ENCODE measurements at places on chromosomes 1 and 21. TPM values are rescaled to one million over a fixed set of nuclear protein-coding genes. Genes with fewer than 3 reads are reported as not detected.

- DNase-seq: no peak
These were observed 138.8 kb downstream of the NTPCR start for GRCh38 chr1:233089251-233089650.

GRCh38 chr1:11158291-11158690 lies 30.9 kb upstream of the ANGPTL7 start:
- no peak for DNase-seq

DNA sequence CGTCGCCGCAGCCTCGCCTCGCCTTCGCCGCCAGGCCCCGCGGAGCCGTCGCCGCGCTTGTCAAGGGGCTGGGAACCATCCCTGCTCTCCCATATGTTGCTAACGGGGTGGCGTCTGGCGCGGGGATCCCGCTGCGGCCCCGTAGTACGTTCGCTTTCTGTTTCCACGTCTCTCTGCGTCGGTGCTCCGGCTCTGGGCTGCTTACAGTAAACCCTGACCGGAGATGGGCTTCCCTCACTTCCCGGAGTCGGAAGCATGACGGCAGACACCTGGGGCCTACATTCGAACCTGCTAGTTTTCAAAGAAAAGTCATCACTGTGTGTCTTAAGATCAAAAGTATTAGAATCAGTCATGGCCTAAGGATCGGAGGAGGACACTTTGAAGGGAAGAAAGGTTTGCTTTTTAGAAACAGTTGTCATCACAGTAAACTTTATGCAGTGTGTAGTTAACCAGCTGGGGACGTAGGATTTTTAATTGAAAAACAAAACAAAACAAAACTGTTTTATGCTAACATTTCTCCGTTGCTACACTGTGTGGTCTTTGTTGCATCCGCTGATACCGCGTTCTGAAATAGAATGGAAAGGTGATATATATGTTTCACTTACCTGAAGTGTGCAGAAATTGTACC lies 69.0 kb downstream of the SLC35A3 start:
- peak; percentile 66 for DNase-seq

- no peak for DNase-seq
These were observed 24.1 kb downstream of the UBR4 start for GRCh38 chr1:19186001-19186400.

- no peak for DNase-seq
These were observed 880 bp upstream of the MTF2 start for GRCh38 chr1:93078203-93078602.

GRCh38 chr1:13618483-13618882 lies 34.9 kb downstream of the PDPN start:
- no peak for DNase-seq

- peak; percentile 46 for DNase-seq
These were observed 52.8 kb upstream of the STUM start for GRCh38 chr1:226495716-226496115.

DNA sequence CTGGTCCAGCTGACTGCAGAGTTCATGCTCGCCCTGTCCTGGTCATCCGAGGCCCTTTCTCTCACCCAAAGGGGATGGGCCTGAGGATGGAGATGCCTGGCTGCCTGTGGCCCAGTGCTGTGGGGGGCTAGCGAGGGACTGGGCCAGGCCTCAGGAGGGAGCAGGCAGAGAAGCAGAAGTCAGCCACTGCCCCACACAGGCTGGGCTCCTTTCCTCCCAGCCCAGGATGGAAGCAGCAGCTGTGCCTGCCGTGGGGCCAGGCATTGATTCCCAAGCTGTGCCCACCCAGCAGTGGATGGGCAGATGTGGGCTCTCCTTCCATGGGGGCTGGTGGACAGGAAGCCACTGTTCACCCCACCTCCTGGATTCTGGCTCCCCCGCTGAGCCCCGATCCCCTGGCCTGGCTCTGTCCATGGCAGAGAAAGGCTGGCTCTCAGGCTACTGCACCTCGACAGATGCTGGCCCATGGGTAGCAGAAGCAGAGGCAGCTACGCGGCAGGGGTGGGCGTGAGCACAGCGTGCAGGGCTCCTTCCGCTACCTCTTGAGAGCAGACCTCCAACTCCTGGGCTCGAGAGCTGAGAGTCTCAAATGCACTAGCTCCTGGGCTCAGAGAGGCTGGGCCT lies 24.6 kb downstream of the RUNX3 start:
- DNase-seq: no peak

DNA sequence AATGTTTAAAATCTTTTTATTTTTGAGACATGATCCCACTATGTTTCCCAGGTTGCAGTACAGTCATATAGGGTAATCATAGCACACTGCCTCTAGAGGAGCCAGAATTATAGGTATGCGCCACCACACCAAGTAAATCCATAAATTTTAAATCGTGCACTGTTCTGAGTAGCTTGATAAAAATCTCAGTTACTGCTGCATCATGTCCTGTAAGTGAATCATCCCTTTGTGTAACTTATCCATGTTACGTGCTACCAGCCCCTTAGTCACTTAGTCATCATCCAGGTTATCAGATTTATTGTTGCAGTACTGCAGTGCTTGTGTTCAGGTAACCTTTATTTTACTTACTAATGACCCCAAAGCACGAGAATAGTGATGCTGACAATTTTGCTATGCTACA lies 1770.9 kb downstream of the BRINP3 start:
- DNase-seq: peak; percentile 95

DNA sequence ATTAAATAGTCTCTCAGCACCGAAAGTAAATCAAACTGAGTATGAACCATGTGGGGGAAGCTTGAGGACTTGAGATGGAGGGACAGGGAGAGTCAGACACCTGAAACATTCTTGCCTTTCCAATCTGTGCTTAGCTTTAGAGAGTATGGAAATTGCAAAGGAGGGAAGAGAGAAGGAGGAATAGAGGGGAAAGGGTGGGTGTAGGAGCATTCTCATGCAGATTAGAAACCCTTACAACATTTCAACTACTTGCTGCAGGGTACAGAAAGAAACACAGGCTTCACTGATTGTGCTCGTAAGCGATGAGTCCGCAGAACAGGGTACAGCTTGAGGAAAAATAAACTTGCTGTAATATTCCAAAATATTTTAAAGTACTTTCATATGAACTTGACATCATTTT lies 73.8 kb downstream of the NIBAN1 start:
- no peak for DNase-seq

- DNase-seq: peak; percentile 60
These were observed 742 bp downstream of the P3H1 start for GRCh38 chr1:42765832-42766740.

DNA sequence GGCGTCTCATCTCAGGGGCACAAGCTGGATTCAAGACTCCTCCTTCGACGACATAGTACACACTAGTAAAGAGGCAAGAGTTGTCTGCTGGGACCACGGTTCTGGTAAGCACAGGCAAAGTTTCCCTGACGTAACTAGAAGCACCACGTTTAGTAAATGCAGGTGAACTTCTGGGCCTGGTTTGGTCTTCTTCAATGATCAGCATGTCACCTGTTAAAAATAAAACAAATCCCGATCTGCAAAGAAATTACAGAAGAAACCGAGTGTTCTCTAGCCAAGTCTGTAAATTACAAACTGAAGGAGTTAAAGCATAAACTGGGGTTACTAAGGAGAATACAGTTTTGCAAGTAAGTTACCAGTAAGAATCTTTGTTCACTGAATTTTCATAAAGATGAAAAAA lies 1.5 kb downstream of the YOD1 start:
- no peak for DNase-seq

GRCh38 chr1:34166191-34166624 lies 1.2 kb upstream of the CSMD2 start:
- no peak for DNase-seq

DNA sequence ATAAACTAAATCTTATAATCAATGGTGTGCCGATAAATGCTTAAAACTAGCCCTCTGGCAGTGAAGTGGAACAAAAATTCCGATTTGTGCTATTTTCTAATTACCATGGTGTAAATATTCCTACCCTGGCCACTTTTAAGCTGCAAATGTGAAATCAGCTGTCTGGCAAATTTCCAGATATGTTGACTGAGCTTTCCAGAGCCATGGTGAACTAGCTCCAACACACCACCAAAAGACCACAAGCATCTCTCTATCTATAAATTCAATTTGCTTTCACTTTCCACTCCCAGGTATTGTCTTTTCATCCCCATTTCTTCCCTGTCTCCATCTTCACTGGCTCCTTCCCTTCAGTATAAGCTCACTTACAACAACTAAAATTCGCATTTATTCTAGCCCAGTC lies 152.3 kb upstream of the RGS18 start:
- DNase-seq: no peak

GRCh38 chr1:16491056-16491675 lies 22.9 kb downstream of the RNU1-1 start:
- DNase-seq: no peak

DNA sequence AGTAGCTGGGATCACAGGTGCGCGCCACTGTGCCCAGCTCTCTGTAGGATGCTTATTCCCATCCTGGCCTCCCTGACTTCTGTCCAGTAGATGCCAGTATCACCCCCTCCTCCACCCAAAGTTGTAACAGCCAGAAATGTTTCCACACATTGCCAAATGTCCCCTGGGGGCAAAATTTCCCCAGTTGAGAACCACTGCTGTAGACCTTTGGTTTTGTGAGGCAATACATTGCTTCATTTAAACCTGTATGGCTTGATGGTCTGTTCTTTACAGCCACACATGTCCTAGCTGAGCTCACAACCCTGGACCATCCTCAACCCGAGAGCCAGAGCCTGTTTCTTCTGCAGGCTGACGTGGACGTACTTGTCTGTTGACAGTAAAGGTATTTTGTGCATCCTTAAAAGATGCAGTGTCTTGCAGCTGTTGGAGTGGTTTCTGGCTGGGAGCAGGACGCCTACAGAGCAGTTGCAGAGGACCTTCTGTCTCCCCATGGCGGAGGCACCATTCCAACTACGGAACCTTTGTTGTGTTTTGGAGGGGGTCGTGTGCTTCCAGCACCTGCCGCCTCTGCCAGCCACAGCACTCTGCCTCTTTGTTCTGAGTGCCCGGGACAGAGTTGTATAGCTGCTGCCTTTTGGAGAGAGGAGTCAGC lies 26.6 kb downstream of the DOP1B start:
- DNase-seq: peak; percentile 19

- no peak for DNase-seq
These were observed 79.4 kb upstream of the RRP15 start for GRCh38 chr1:218205721-218206120.

GRCh38 chr1:54972436-54972835 lies 8.0 kb upstream of the TMEM61 start:
- no peak for DNase-seq

GRCh38 chr1:153801786-153802697 lies 26.8 kb downstream of the SLC27A3 start:
- no peak for DNase-seq

GRCh38 chr1:20625176-20626097 lies 7.8 kb upstream of the PINK1 start:
- DNase-seq: no peak

- DNase-seq: no peak
These were observed 34.6 kb downstream of the SLAMF6 start for GRCh38 chr1:160488347-160489058.

DNA sequence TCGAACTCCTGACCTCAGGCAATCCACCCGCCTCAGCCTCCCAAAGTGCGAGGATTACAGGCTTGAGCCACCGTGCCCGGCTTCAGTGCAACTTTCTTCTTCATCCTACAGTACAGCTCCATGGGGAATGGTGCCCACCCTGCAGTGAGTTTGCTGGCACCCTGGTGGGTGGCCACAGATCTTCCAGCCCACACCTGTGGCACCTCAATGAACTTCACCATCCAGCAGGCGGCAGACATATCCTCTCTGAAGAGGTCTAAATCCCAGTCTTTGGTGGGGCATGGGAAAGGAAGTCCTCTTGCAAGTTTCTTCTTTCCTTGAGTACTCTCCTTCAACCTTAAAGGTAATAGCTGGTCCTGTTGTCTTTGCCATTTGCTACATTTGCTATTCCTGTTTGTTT lies 18.1 kb upstream of the ZBTB8A start:
- DNase-seq: no peak

DNA sequence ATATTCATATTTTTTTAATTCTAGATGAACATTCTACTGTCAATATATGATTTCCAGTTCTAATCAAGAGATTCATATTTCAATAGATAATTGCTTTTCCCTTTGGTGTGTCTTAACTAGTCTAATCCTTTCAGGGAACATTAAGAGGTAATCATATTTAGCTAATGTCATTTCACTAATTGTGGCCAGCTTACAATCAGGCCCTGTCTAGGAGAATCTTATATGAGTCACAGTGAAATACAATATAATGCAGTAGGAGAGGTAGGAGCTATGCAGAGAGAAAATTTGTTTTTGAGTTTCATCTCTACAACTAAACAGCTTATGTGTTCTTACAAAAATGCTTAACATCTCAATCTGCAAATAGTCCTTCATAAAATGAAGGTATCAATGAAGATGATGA lies 85.9 kb downstream of the DPYD start:
- DNase-seq: no peak

- DNase-seq: no peak
These were observed 7.0 kb downstream of the CSDE1 start for GRCh38 chr1:114750780-114751179.

- no peak for DNase-seq
These were observed 29.4 kb upstream of the SSX2IP start for GRCh38 chr1:84719543-84720217.

DNA sequence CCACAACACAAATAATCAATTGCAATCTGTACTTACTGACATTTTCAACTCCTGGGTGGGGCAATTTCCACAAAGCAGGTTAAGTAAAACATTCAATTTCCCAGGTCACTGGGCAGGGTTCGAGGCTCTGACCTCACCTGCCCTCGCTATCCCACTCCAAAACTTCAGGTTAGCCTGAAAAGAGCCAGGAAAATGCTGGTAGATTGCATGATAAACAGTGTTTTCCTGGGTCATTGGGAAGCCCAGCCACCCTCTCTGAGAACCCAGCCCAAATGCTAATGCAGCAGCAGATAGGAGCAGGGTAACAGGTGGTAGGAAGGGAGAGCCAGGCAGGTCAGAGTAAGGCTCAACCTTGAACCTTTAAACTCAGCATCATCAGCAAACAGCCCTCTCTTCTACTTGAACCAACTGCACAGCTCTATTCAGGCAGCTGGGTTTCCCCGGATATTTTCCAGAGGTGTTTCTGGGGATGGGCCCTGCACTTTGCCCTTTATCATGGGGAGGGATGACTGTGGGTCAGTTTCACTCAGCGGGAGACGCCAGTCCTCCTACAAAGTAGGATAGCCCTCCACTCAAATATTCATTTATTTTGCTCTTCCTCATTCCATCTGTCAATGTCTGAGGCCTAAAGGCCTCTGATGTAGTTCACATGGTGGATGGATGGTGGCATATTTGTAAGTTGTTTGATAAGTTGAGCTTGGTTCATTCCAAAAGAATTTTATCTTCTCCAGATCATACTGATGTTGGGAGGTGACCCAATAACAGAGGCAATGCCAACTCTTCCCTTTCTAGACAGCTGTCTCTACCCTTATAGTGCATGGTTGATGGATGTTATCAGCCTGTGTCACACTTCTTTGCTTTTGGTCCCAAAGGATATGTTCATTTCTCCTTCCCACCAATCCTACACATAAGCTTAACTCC lies 65.7 kb downstream of the DUSP10 start:
- DNase-seq: no peak

- peak; percentile 93 for DNase-seq
These were observed 17.2 kb upstream of the PTAFR start for GRCh38 chr1:28193701-28194161.

The LENEP gene
- 0.16 TPM for polyA plus RNA-seq

The AKNAD1 gene
- 0.69 TPM for polyA plus RNA-seq

The FCGR3B gene
- not detected for polyA plus RNA-seq

The FAM43B gene
- 0.28 TPM for polyA plus RNA-seq

The TDRD10 gene
- polyA plus RNA-seq: not detected

The CFAP57 gene
- 0.14 TPM for polyA plus RNA-seq

The MIA3 gene
- 33.7 TPM for polyA plus RNA-seq

The GBP7 gene
- polyA plus RNA-seq: not detected

The FCAMR gene
- not detected for polyA plus RNA-seq

The CELSR2 gene
- 17.4 TPM for polyA plus RNA-seq

Data from mammary epithelial cell (primary cell).